ENCODE measurements at places on chromosomes 11 and 22.

GRCh38 chr11:112229746-112230433, 3.7 kb downstream of the PTS start:
- DNase-seq = no peak

DNA sequence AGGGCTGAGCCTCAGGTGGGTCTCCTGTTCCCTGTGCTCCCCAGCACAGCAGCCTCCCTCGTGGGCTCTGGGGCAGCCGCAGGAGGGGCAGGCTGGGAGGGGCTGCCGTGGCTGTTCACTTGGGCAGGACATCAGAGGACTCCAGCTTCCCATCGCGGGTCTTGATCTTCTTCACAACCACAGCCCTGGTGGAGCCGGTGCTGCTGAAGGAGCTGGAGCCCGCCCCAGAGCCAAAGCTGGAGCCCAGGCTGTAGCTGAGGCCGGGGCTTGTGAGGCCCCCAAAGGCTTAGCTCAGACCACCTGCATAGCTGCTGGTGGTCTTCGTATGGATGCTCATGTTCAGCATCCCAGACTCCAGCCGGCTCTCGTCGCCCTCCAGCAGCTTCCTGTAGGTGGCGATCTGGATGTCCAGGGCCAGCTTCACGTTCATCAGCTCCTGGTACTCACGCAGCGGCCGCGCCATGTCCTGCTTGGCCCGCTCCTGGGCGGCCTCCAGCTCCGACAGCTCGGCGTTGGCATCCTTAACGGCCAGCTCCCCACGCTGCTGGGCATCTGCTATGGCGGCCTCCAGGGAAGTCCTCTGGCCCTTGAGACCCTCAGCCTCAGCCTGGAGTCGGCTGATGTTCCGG, 126.1 kb downstream of the NECTIN1 start:
- no peak for DNase-seq

DNA sequence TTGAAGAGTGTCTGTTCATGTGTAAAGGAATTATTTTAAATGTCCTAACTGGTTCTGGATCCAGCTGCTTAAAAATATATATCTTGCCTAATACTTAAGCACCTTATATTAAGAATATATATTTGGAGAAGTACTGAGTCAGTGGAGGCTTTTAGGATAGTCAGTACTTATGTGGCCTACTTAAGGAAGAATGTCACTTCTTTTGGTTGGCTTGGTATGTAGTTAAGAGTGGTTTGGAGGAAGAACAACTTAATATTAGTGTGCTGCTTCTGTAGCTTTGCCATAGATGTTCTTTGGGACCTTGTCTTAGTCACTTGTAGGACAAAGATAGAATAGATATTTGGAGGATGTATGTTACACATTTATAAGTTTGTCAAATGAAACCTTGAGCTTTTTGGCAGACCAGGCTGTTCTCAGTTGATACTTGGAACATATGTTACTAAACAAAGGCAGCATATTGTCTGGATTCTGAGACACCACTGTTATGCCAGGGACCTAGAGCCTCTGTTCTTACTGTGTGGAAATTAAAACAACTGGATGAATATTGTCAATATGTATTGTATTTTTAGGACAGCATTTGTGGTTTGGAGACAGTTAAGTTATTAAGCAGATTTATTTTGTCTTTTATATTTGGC, 4.9 kb downstream of the HIPK3 start:
- DNase-seq = no peak

DNA sequence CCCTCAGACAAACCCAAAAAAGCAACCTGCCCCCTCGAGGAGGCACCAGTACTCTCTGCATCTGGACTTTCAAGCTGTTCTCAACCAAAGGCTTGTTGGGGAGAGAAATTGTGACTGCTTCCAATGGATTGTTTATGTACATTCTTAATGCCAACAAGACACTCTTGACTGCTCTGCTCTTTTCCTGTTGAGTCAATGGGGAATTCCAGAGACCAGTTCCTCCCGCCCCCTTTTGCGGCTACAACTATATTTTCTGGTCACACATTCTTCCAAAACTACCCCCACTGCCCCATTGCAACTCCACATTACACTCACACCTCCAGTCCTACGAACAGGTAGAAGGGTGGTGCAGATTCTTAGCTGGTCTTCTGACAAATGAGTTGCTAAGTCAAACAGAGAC, 187.0 kb downstream of the DSCAML1 start:
- peak; percentile 35 for DNase-seq

- no peak for DNase-seq
These were observed at the start of gene MS4A6A for GRCh38 chr11:60182541-60183330. TSS of gene MS4A6A (minus strand) at chr11:60183083. CDS start at chr11:60181727, 1,356 bp downstream.

- peak; percentile 48 for DNase-seq
These were observed 5.9 kb downstream of the ABTB2 start for GRCh38 chr11:34351687-34352469.

- DNase-seq = no peak
These were observed 116.5 kb upstream of the ANO5 start for GRCh38 chr11:22076271-22076930.

DNA sequence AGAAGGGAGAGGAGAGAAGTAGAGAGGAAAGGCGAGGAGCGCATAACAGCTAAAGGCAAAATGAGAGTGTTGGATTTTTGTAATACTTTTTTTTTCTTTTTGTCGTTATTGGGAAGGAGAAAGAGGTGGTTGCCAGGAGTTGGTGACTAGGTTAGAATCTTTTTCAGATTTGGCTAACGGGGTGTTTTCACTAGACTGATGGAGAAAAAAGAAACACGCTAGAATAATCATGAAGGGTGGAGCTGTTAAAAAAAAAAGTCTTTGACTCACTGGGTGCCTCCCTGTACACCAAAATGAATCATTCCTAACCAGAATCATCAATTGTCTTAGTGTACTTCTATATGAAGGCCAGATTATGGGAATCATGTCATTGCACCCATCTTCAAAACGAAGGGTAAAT, 12.7 kb downstream of the BLID start:
- DNase-seq = no peak

DNA sequence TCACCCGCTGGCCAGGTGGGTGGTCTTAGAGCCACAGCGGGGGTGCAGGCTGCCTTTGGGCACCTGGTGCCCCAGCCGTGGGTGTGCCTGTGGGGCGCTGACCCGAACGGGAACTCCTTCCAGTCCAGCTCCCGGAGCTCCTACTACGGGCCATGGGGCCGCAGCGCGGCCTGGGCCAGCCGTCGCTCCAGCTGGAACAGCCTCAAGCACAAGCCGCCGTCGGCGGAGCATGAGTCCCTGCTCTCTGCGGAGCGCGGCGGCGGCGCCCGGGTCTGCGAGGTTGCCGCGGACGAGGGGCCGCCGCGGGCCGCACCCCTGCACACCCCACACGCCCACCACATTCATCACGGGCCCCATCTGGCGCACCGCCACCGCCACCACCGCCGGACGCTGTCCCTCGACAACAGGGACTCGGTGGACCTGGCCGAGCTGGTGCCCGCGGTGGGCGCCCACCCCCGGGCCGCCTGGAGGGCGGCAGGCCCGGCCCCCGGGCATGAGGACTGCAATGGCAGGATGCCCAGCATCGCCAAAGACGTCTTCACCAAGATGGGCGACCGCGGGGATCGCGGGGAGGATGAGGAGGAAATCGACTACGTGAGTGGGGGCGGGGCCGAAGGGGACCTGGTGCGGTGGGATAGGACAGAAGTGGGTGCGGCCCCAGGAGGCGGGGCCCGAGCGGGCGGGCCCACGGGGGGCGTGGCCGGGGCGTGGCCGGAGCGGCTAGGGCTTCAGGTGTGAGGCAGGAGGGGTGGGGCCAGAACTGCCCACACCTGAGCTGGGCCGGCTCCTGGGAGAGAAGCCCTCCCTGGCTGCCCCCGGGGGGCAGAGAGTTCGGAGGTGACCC, 91.5 kb downstream of the CACNA1I start:
- no peak for DNase-seq

GRCh38 chr11:126766440-126766839, 234.1 kb downstream of the KIRREL3 start:
- DNase-seq = no peak

DNA sequence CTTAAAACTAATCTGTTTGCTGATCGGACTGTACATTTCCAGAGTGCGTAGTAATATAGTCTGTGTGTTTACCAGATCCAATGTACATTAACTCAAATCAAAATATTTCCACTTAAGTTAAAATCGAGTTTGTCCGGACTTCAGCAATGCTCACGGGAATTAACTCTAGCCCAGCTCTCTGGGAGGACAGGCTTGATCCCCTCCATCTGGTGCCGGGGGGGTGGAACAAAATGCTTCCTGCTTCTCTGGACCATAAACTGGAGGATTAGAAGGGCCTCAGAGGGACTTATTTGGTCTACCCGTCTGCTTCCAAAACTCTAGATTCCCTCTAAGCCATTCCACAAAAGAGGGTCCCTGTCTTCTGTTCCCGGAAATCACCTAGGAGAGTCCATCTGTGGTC, 511.2 kb downstream of the BUD13 start:
- no peak for DNase-seq

GRCh38 chr11:122617297-122617696, 38.2 kb upstream of the UBASH3B start:
- DNase-seq = no peak

- no peak for DNase-seq
These were observed 203.1 kb downstream of the TENM4 start for GRCh38 chr11:79237703-79238102.

DNA sequence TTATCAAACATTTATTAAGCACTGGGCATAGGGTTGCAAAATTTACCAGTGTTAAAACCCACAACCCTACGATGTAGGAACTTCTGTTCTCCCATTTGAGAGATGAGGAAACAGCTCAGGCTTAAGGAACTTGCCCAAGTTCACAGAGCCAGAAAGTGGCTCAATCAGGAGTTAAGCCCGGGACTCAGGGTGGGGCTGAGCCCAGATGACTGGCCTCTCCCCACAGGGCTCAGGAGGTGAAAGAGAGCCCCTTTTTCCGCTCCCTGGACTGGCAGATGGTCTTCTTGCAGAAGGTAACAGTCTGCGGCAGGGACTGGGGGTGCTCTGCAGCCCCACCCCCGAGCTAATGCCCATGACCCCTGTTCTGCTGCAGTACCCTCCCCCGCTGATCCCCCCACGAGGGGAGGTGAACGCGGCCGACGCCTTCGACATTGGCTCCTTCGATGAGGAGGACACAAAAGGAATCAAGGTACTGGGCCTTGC, 5.6 kb upstream of the ANKRD13D start:
- DNase-seq = no peak

DNA sequence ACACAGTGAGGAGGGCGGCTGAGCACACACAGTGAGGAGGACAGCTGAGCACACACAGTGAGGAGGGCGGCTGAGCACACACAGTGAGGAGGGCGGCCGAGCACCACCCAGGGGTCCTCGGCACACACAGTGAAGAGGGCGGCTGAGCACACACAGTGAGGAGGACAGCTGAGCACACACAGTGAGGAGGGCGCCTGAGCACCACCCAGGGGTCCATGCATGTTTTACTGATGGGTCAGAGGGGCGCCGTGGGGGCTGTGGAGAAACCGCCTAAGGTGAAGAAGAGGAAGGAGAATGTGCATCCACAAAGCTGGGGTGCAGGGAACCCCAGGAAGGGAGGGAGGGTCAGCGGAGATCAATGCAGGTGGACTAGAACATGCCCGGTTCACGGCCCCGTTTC, 461.8 kb downstream of the BRD1 start:
- DNase-seq = no peak

GRCh38 chr11:45320371-45320770, 34.2 kb upstream of the SYT13 start:
- DNase-seq = no peak

GRCh38 chr11:44852952-44853351, 97.7 kb downstream of the TP53I11 start:
- no peak for DNase-seq

GRCh38 chr11:60394666-60395380, 1.4 kb upstream of the MS4A14 start:
- DNase-seq = no peak

DNA sequence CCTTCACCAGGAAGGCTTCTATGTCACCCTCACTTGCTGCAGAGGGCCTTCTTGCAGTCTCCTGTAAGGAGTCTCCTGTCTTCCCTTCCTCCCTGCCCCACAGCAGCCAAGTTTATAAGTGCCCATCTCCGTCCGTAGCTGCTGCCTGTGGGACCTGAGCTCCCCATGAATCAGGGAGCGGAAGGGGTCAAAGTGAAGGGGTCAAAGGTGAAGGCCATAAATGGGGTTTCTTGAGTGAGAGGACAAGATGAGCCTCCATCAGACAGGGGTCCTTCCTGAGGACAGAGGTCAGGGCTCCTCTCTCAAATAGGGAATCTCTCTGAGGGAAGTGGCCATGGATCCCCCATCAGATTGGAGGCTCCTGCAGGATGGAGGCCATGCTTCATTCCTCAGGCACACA, 44.4 kb downstream of the ARRB1 start:
- DNase-seq = no peak

GRCh38 chr11:32226480-32226879, 135.6 kb downstream of the RCN1 start:
- DNase-seq = no peak

GRCh38 chr22:41934284-41935014, 7.8 kb upstream of the TNFRSF13C start:
- DNase-seq = no peak

DNA sequence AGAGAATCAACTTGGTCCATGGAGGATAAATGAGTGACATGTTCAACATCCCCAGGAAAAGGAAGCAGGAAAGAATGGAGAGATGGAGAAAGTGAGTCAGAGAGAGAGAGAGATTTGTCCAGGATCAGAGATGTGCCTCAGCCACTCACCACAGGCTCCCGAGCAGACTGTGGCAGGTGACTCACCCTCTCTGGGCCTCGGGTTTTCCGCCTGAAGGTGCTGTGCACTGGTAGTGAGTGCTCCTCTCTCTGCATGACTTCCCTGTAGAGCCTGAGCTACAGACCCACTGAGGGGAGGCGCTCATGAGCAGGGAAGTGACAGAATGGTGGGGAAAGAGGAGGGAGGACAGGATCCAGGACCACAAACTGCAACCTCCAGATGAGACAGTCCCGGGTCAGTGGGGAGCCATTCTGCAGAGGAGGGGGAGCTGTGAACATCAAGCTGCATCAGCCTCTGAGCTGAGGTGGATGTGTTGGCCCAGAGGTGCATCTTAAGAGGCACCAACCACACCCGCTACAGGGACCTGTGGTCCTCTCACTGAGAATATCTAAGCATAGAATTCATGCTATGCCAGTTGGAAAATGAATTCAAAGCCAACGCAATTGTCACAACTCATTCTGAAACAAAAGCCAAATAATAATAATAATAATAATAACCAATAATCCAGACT, 433.4 kb downstream of the BRD1 start:
- no peak for DNase-seq

DNA sequence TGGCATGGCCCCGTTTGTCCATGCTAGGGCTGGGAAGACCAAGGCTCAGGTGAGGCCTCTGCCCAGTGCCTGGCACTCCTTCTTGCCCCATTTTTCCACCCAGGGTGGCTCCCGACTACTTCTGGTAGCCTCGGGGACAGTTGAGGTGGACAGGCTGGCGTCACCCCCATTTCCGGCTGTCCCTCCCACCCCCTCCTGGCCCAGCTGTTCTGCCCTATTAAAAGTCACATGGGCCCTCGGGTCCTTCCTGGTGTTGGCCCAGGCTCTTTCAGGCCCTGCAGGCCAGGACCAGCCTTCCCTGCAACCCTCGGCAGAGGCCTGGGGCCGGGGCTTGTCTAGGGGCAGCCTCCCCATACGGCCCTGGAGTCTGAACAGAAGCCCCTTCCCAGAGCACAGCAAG, 9.5 kb downstream of the CD81 start:
- DNase-seq = no peak

GRCh38 chr22:29867260-29867659, 15.7 kb upstream of the MTMR3 start:
- DNase-seq = no peak

- no peak for DNase-seq
These were observed 753.1 kb downstream of the TBC1D22A start for GRCh38 chr22:47515384-47516125.

- DNase-seq = no peak
These were observed 855.0 kb downstream of the METTL15 start for GRCh38 chr11:28963187-28963586.
